ENCODE measurements at places on chromosomes 2 and 18.
A peak's percentile ranks its signal among the peaks of the same experiment; 100 is the strongest.

DNA sequence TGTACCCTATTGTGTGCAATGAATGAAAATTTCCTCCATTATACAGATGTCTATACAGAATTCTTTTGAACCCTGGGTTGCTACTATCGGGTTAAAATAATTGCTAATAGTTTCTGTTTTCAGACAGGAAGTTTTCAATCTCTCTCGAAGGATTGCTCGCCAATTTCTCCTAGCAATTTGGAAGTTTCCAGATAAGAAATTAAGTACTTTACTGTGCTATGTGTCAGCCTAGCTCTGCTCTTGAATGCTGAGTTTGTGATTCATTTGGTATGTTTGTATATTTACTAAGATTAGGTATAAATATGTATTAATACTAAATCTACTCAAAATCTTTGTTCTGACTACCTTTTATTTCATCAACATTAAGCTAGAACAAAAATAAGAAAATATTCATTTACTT lies 74.6 kb upstream of the ARL5A start:
- no peak for DNase-seq

DNA sequence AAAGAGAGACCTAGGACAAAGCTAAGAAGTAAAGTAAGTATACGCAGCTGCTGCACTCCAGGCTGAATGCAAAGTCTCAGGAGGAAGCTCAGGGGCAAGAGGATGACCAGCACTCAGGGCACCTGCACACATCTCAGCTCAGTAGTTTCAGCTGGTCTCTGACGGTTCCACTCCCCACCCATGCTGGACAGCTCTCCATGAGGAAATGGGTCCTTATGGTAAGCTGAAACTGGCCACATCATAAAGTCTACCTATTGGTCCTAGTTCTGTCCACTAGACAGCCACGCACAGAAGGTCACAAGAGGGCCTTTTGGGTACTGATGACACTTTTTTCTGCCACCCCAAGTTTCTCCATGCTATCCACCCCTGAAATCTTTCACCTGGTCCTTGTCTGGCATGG lies 215.3 kb downstream of the TTC32 start:
- DNase-seq = no peak

DNA sequence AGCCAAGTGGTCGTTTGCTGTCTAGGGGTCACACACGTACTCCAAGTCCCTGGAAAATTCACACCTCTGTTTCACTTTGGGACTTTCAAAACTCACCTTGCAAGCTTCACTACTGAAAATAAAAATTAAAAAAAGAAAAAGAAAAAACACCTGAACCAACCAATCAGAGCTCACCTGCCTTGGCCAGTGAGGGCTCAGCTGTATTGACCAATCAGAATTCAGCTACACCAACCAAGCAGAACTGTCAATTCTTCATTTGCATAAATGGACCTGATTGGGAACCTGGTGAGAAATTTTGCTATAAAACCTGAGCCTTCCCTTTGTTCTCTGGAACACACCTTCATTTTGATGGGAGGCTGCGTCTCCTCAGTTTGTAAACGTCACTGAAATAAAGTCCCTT lies 176.4 kb downstream of the TTC32 start:
- DNase-seq = no peak

DNA sequence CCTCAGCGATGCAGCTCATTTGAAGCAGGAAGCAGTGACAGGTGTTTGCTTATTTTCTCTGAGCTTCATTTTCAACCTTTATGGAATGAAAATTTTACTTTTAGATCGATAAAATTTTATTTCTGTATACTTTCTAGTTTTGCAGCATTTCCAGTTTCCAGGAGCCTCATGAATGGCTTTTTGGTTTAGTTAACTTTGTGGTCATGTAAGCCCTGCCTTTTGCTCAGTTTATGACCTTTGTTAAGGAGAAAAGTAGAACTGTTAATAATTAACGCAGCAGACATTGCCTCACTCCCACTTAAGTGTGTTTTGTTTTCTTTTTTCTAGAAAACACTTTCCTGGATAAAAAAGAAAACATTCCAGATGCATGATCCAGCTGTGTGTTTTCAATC lies 4.4 kb upstream of the FARP2 start:
- DNase-seq = no peak

DNA sequence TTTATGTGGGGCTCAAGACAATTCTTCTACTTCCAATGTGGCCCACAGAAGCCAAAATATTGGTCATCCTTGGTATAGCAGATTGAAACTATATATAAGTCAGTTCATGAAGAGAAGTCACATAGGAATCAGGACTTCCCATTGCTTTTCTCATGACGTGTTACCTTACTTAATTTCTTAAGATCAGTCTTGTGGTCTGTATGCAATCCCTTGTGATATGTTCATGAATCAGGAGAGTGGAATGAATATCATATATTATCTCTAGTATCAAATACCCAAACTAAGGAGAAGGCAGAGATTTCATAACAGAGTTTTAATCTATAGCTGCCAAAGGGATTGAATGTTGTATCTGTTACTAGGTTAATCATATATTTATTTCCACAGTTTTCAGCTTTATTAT lies 1390.4 kb downstream of the SUCLG1 start:
- DNase-seq = no peak

DNA sequence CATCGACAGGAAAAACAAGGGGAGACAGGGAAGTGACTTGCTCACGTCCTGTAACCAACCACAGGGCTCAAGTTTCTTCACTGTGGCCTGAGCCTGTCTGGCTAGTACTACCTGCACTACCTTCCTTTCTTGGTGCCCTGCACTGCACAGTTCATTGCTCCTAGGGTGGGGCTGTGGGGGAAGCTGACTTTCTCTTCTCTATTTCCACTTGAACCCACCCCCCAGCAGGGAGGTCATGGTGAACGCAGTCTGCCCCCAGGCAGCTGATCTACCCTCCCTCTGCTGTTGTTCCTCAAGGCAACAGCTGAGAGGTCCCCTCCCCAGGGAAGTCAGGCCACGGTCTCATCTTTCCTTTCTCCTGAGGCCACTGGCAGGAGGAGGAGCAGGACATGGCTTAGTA lies 532.1 kb downstream of the SOX11 start:
- DNase-seq = peak; percentile 3

- DNase-seq = no peak
These were observed 246.9 kb upstream of the CYP26B1 start for GRCh38 chr2:72394541-72395070.

GRCh38 chr2:215275824-215276223 lies 36.0 kb upstream of the ATIC start:
- DNase-seq = no peak

- DNase-seq = no peak
These were observed 135.8 kb downstream of the IKZF2 start for GRCh38 chr2:213015387-213016165.

DNA sequence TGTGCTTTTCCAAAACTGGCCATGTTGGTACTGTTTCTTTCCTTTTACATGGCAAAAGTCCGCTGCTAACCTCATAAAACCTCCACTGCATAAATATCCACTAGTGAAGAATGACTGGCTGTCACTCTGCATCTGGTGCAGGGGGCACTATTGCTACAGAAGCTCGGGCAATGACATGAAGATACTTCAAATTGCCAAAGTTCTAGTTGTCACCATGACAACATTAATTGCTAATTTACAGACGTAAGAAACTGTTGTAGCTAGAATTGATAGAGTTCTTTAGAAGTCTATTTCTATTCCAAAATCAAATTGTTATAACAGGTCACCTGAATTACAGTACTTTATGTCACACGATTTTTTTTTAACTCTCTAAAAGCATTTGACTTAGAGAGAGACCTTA lies 845 bp downstream of the CFAP210 start:
- DNase-seq = no peak

DNA sequence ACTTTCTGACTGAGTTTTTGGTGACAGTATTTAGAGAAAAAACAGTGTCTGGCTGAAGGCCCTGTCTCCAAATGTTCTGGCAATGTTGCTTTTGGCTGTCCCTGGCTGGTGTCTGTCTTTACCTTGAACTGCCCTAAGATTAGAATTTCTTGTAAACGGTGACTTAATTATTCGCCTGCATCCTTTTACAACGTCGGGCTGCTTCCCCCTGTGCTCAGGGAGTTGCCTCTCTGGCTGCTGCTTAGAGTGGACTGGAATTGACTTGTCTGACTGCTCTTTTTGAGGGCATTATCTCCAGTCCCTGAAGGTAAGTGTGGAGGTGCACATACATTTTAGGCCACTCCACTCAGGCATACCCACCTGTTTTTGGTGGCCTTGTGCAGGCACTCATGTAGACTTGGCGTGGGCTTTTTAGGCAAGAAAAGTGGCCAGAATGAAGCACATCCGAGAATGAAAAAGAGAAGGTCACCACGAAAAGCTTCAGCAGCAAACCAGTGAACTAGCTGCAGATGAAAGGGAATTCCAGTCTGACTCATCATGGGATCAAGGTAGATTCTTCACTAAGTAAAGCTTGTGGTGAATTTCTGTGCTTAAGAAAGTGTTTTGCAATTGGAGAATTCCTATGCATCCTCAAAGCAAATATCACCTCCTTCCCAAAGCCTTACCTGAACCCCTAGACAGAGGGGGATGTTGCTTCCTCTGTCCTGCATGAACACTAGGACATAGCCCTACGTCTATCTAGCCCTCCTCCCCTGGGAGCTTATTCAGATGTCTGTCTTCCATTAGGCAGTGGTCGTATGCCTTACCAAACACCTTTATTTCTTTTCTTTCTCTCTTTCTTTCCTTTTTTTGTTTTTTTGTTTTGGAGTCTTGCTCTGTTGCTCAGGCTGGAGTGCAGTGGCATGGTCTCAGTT lies 230.3 kb upstream of the TRIB2 start:
- DNase-seq = peak; percentile 73

DNA sequence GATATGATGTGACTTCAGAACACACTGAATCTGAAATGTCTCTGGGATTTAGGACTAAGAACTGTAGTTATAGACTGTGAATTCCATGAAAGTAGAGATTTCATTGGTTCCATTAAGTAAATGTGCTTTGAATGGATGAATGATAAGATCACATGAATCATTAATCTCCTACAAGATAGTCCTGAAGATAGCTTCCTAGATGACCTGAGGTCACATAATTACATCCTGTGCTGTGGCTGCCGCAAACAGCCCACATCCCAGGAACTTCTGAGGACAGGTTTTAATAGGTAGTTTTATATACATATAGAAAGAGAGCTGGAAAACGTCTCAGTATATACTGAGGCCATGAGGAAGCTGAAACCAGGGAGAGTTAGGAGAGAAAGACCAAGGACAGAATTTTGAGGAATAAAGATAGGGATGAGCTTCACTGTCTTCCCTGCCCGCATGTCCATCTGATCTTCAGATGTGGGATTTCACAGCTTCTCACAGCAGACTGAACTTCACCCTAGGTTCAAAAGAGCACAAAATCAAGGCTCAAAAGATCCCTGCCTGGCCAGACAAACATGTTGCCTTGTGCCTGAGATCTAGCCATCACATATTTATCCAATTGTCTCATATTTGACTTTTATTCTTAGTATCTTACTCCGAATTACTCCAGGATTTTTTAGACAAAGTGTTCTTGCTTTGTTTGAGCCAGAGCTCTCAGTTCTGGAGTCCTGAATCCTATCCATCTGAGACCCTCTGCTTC lies 188.2 kb downstream of the IRS1 start:
- no peak for DNase-seq

GRCh38 chr2:55114597-55114996 lies 64.3 kb upstream of the RTN4 start:
- DNase-seq = no peak

GRCh38 chr2:235841863-235842262 lies 326.3 kb downstream of the GBX2 start:
- no peak for DNase-seq

- DNase-seq = no peak
These were observed 218.2 kb downstream of the ATAD2B start for GRCh38 chr2:23708771-23709170.

DNA sequence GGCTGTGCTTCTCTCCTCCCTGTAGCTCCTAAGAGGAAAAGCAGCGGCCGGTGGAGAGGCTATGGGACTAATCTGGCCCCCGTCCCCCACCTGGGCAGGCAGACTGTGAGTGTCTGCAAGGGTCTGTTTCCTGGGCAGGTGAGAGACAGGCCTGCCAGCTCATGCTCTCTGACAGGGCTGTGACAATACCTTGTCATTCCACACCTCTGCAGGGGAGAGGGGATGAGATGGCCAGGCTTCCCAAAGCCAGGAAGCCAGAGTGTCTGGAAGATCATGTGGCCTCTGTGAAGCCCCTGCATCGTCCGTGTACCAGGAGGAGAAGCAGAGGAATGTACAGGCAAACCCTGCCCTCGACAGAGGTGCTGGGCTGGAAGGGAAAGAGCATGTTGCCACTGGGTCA lies 142.5 kb upstream of the GATA6 start:
- no peak for DNase-seq

DNA sequence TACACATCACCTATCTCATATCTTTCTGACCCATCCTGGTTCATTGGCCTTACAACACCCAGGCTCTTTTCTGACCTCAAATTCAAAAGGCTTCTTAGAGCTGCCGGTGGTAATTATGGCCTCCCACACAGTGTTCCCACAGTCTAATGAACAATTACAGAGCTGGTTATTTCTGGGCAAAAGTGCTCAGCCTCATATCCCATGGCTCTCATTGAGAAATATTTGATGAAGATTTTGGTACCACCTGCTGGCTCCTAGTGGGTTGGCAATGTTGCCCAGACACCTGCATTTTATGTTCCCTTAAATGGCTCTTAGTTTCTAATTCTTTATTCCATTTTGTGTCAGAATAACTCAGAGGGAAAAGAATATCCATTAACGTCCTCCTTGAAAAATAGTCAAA lies 20.1 kb upstream of the SCYGR2 start:
- no peak for DNase-seq

GRCh38 chr2:14303366-14304115 lies 329.0 kb upstream of the LRATD1 start:
- DNase-seq = no peak

GRCh38 chr2:12131975-12132374 lies 385.5 kb downstream of the LPIN1 start:
- no peak for DNase-seq

GRCh38 chr18:49071778-49072177 lies 121.0 kb upstream of the SMAD7 start:
- no peak for DNase-seq

Data from HT1080 (cell line).